ENCODE measurements at places on chromosomes 7 and 10. TPM values are rescaled to one million over a fixed set of nuclear protein-coding genes. Genes with fewer than 3 reads are reported as not detected.

DNA sequence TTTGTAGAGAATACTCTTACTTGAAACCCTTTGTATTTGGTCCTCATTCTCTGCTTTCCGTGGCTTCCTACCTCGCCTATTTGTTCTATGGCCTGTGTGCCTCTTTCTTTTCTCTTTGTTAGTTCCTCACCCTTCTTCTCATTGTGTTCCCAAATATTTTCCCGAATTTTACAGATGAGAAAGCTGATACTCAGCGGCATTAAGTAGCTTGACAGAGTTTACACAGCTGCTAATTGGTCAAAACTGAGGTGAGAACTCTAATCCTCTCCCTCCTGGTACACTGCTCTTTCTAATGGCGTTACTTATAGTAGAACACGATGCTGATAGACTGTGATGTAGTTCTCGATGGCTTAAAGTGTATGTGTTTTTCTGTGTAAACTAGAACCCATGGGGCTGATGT, 80.7 kb upstream of the HDAC9 start:
- no peaks in the 10 kb centered on the region for H3K36me3 ChIP-seq
- DNase-seq, result no peak
- H3K27ac ChIP-seq, result no peak overlapping the region
- no peak overlapping the region for H3K4me3 ChIP-seq

GRCh38 chr7:66913118-66914037, 7.6 kb upstream of the TMEM248 start:
- H3K36me3 ChIP-seq, result no peaks in the 10 kb centered on the region
- H3K27ac ChIP-seq, result no peak overlapping the region
- H3K4me1 ChIP-seq, result no peaks in the 10 kb centered on the region
- H3K4me3 ChIP-seq, result no peak overlapping the region
- H3K27me3 ChIP-seq, result no peaks in the 10 kb centered on the region
- no peak for DNase-seq

GRCh38 chr10:31098046-31098445, 66.4 kb upstream of the ZNF438 start:
- DNase-seq, result no peak
- H3K27ac ChIP-seq, result peak overlapping the region; percentile 24
- H3K27me3 ChIP-seq, result no peaks in the 10 kb centered on the region

GRCh38 chr10:49162063-49162462, 26.1 kb downstream of the TMEM273 start:
- no peaks in the 10 kb centered on the region for H3K4me1 ChIP-seq
- H3K27ac ChIP-seq, result no peak overlapping the region
- no peak for DNase-seq
- H3K27me3 ChIP-seq, result no peaks in the 10 kb centered on the region
- no peaks in the 10 kb centered on the region for H3K36me3 ChIP-seq
- H3K4me3 ChIP-seq, result no peak overlapping the region

- no peaks in the 10 kb centered on the region for H3K36me3 ChIP-seq
- no peaks in the 10 kb centered on the region for H3K4me1 ChIP-seq
- no peaks in the 10 kb centered on the region for H3K27me3 ChIP-seq
- no peak for DNase-seq
- no peak overlapping the region for H3K27ac ChIP-seq
- H3K4me3 ChIP-seq, result no peak overlapping the region
Measured at GRCh38 chr7:87448388-87448787, 27.1 kb downstream of the ABCB4 start.

DNA sequence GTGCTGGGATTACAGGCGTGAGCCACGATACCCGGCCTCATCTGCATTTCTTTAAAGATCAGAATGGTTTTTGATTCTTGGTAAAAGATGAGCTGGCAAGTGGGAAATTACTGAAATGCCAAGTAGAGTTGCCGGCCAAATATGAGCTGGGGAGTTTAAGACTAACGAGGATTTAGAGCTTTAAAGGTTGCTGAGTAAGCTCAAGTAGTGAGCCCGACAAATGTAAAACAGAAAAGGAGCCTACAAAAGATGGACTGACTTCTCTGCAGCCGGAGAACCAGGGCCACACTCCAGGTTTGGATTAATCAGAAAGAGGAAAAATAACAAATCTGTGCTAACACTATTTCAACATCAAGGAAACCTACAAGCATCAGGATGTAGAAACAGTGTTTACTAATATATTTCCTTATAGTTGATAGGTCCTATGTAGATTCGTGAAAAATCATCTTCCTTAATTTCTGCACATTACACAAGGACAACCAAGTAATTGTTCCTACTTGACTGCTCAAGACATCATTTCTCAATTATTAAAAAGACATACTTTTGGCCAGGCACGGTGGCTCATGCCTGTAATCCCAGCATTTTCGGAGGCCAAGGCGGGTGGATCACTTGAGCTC, 49.6 kb downstream of the MPP7 start:
- H3K4me3 ChIP-seq, result peak overlapping the region; percentile 28
- H3K4me1 ChIP-seq, result peaks cover 61% of the 10 kb centered on the region
- DNase-seq, result no peak
- no peaks in the 10 kb centered on the region for H3K36me3 ChIP-seq
- H3K27me3 ChIP-seq, result no peaks in the 10 kb centered on the region

PNLIPRP3 gene
- not detected for total RNA-seq

DYDC2 gene
- total RNA-seq, result not detected

DNA sequence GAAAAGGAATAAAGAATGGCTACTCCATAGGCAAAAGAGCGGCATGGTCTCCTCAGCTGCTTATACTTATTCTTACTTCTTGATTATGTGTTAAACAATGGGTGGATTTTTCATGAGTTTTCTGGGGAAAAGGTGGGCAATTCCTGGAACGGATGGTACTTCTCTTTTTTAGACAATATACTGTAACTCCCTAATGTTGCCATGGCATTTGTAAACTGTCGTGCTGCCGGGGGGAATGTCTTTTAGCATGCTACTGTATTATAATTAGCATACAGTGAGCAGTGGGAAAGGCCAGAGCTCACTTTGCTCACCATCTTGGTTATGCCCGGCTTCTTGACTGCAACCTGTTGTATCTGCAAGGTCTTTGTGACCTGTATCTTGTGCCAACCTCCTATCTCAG, 372.1 kb upstream of the AKR1E2 start:
- H3K4me3 ChIP-seq, result no peak overlapping the region
- no peaks in the 10 kb centered on the region for H3K4me1 ChIP-seq
- no peak overlapping the region for H3K27ac ChIP-seq
- H3K36me3 ChIP-seq, result no peaks in the 10 kb centered on the region

DNA sequence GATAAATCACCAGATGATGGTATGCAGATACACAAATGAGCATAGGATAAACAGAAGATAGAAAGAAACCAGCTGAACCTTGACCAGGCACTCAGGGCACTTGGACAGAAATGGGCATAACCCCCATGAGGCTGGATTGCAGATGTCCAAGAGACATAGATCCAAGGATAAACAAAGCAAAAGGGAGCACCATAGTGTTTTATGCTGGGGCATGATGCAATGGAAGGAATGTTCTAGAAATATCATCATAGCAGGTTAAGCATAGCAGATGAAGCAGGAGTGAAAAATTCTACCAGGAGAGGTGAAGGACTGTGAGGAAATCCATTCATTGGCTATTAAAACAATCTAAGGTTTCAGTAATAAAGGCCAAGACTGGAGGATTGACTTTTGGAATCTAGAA, 70.5 kb upstream of the TES start:
- DNase-seq, result no peak
- H3K4me3 ChIP-seq, result no peak overlapping the region
- H3K27me3 ChIP-seq, result no peaks in the 10 kb centered on the region
- no peaks in the 10 kb centered on the region for H3K36me3 ChIP-seq
- no peaks in the 10 kb centered on the region for H3K4me1 ChIP-seq
- no peak overlapping the region for H3K27ac ChIP-seq

DNA sequence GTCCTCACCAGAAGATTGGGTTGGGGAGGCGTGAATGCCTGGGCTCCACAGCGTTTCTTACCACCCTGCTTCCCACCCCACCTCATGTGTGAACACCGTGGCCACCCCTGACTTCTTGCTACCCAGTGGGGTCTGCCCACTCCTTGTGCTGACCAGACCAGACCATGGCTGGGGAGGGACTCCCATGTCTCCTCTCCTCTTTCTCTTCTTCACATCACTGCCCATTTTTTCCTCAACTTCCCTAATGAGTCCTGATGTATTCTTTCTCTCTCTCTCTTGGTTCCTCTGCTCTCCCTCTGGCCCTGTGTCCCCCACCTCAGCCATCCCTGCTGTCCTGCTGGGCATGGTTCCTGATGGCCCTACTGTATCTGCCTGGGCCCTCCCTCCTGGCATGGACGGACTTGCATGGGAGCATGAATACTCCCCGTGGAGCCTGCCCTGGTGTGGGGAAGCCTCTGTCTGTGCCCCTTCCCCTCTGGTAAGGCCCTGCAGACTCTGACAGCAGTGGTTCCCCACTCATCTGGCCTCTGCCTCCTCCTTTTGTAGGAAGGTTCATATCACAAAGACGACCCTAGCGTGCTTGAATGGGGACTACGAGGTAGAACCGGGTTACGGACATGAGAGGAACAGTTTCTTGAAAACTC, 85.5 kb downstream of the ADCY1 start:
- no peak overlapping the region for H3K27ac ChIP-seq
- no peaks in the 10 kb centered on the region for H3K27me3 ChIP-seq
- no peaks in the 10 kb centered on the region for H3K4me1 ChIP-seq
- no peak overlapping the region for H3K4me3 ChIP-seq
- H3K36me3 ChIP-seq, result no peaks in the 10 kb centered on the region

DNA sequence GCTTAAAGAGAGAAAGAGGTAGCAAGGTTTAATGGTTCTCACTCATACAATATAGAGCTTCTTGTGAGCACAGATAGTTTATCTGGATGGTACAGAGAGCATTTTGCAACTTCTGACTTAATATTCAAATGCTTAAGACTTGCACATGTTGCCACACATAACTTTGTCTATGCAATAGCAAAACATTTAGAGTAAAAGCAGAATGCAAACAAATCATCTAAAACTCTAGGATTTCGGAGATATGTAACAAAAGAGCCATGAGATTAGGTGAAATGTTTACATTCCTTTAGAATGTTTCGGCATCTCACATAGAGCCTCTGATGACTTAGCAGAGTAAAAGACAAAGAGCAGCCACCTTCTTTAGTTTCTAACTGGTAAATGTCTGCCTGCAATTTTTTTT, 717.1 kb upstream of the LRRN3 start:
- no peaks in the 10 kb centered on the region for H3K27me3 ChIP-seq
- no peaks in the 10 kb centered on the region for H3K36me3 ChIP-seq
- H3K4me3 ChIP-seq, result no peak overlapping the region
- DNase-seq, result no peak
- no peak overlapping the region for H3K27ac ChIP-seq

- no peaks in the 10 kb centered on the region for H3K36me3 ChIP-seq
- no peak overlapping the region for H3K27ac ChIP-seq
- no peaks in the 10 kb centered on the region for H3K27me3 ChIP-seq
- H3K4me3 ChIP-seq, result no peak overlapping the region
- DNase-seq, result no peak
- H3K4me1 ChIP-seq, result peaks cover 20% of the 10 kb centered on the region
Measured at GRCh38 chr10:78205457-78206016, 171.9 kb downstream of the RPS24 start.

GRCh38 chr10:78616125-78616695, 452.6 kb upstream of the ZMIZ1 start:
- no peaks in the 10 kb centered on the region for H3K36me3 ChIP-seq
- H3K27me3 ChIP-seq, result no peaks in the 10 kb centered on the region
- DNase-seq, result no peak
- no peak overlapping the region for H3K4me3 ChIP-seq
- H3K4me1 ChIP-seq, result no peaks in the 10 kb centered on the region

DNA sequence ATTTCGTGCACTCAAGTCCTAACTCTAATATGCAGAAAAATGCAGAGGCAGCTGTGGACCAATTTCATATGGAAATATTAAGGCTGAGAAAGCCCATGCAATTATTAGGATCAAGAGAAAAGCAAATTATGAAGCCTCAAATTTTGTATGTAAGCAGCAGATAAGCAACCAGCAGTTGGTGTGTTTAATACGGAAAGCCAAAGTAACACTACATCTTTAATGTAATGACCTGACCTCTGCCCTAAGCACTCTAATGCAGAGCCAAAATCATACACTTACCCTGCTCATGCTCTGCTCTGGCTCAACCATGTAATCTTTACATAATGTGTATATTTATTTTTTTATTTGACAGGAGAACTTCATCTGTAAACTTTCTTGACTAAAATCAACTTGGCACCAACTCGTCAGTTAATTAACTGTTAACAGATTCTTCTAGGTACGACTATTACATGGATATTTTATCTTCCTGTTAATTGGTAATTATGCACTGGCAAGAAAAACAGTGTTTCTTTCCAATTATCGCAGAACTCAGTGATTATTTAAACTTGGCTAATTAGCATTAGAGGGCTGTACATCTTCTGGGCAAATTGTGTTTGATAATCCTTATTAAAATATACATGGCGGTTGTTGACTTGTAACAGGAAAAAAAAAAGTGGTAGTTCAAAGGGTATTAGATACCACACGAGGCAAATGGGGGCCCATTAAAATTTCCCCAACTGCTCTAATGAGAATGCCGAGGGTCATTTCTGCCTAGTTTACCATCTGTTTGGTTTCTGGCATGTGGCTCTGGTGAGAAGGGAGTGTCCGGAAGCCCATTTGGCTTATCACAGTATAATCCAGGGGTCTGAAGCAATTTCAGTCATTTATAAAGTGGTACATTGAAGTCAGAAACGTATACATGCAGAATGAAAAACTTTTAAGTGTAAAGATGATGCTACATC, 94.5 kb downstream of the RELN start:
- no peak overlapping the region for H3K4me3 ChIP-seq
- H3K27ac ChIP-seq, result no peak overlapping the region
- H3K36me3 ChIP-seq, result no peaks in the 10 kb centered on the region
- no peaks in the 10 kb centered on the region for H3K27me3 ChIP-seq

DNA sequence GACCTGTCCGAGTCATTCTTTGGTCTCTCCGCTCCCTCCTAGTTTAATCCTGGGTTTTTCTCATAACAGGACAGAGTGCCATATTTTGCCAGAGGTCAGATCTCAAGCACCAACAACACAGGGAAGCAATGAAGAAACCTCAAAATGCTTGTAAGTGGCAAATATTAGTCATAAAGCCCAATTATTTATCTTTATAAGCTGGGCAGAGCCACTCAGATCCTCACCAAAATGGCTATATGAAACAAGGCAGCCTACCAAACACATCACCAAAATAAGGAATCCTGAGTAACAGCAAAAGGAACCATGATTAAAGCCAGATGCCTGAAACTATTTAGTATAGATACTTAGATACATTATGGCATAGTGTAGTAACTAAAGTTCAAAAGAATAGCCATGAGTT, 4.7 kb downstream of the ECD start:
- H3K27me3 ChIP-seq, result no peaks in the 10 kb centered on the region
- DNase-seq, result no peak
- no peak overlapping the region for H3K27ac ChIP-seq
- peaks cover 10% of the 10 kb centered on the region for H3K4me1 ChIP-seq
- H3K36me3 ChIP-seq, result no peaks in the 10 kb centered on the region
- no peak overlapping the region for H3K4me3 ChIP-seq
